ENCODE measurements at places on chromosomes 13 and 19. TPM values are rescaled to one million over a fixed set of nuclear protein-coding genes. Genes with fewer than 3 reads are reported as not detected.

GRCh38 chr19:49499030-49499670 lies 2.9 kb downstream of the RPS11 start:
- peak overlapping the region; percentile 94 for H3K27ac ChIP-seq
- H3K27me3 ChIP-seq = no peaks in the 10 kb centered on the region
- H3K4me3 ChIP-seq = peak overlapping the region; percentile 97

GRCh38 chr13:23667750-23668149 lies 97.5 kb downstream of the TNFRSF19 start:
- DNase-seq = no peak
- H3K27ac ChIP-seq = no peak overlapping the region
- H3K27me3 ChIP-seq = peaks cover 25% of the 10 kb centered on the region
- H3K4me1 ChIP-seq = no peaks in the 10 kb centered on the region
- H3K4me3 ChIP-seq = no peak overlapping the region

The SOHLH2 gene
- not detected for total RNA-seq

The ZNF541 gene
- 0.40 TPM for total RNA-seq
